Cardiac fibroblast (primary cell): ENCODE measurements at places on chromosomes 1 and 21.

DNA sequence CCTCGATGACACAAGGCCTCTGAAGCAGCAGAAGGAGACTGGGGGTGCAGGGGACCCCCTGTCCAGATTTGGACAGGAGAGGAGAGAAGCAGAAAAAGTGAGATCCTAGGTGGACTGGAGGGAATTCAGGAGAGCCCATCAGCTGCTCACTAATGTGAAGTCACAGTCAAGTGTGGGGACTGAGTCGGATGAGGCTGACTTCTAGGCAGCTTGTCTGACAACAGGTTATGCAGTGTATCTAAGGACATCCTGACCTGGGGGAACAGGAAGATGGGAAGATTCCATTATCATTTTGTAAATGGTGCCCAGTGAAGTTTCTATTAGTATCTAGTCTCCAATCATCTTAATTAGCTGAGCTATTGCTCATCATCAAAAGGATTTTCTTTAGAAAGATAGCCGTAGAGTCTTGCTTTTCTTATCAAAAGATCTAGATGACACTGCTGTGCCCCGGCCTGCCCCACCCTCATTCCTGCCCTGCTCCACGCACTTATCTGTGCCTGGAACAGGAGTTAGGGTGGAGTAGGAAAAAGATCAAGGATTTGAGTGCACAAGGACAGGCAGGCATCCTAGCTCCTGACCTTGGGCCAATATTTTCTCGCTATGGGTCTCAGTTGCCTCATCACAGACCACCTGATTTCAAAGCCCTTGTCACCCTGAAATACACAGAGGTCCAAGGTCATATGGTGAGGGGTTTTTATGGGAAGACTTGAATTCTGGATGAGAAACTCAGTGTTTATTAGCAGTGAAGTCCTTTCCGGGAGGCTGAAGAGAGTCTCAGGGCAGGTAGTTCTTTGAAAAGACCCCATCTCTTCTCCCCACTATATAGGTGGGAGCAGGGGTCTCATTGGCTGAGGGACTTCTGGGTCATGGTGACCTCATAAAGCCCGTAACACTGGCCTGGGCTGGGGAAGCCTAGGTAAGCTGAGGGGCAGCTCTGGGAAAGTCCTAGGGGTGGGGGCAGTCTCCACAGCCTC lies at the start of gene MROH7:
Gene MROH7 (plus strand): TSS at position 924 of the 974 bp plus-strand sequence. CDS start 11,141 bp downstream, outside the sequence.
- no peak for DNase-seq

- DNase-seq: no peak
These were observed at the start of gene KDF1 for GRCh38 chr1:26959722-26960624. KDF1 (minus strand) TSS chr1:26960468; CDS start chr1:26952380, 8,088 bp downstream.

DNA sequence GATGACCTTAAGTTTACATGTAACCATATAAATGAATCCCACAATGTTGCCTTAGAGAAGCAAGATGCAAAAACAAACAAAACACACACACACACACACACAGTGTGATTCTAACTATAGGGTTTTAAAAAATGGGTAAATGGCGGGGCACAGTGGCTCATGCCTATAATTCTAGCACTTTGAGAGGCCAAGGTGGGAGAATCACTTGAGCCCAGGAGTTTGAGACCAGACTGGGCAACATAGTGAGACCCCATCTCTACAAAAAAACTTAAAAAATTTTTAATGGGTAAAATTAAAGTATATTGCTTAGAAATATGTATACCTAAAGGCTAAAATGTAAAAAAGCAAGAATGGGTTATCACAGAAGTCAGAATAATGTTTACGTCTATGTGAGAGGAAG lies 15.8 kb downstream of the KMO start:
- no peak for DNase-seq

- DNase-seq: no peak
These were observed 66.3 kb upstream of the COG2 start for GRCh38 chr1:230575886-230576500.

DNA sequence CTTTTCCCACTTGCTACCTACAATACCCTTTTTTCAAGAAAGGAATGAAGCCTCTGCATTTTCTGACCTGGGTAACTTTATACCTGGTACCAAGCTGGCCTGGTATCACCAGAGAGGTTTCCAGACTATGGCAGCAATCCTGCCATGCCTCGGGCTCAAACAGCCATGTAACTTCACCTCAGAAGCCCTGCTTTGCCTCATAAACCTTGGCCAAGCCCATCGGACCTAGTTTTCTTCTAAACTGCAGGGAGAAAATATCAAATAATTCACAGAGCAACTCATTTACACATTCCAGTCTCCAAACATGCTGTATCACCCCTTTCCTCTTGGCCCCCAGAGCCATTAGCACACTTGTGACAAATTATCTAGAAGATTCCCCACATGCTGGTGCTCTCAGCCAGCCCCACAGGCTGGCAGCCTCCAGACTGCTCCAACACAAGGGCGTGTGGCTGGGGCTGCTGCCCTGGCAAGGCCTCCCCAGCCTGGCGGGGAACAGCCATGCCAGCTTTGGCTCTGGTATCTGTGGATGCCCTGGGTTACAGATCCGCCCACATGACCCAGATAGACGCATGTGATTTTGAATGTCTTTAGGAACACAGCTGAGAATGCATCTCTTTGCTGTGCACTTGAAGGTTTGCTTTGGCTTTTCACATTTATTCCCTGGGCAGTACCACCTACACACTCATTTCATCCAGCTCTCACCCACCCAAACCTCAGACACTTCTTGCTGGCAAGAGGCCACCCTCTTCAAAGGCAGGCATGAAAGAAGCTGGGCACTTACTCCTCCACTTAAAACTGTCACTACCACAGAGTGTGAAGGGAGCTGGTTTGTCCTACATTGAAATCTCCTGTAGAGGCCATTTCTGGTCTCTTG lies 70.0 kb upstream of the BCAR3 start:
- peak; percentile 47 for DNase-seq

- DNase-seq: no peak
These were observed 48.9 kb upstream of the ZNF281 start for GRCh38 chr1:200458780-200459179.

- DNase-seq: no peak
These were observed 566.1 kb downstream of the PTPRU start for GRCh38 chr1:29802181-29803068.

GRCh38 chr1:16721871-16722641 lies 18.3 kb upstream of the RNU1-4 start:
- no peak for DNase-seq

- DNase-seq: no peak
These were observed 173.3 kb downstream of the FASLG start for GRCh38 chr1:172832006-172832725.

DNA sequence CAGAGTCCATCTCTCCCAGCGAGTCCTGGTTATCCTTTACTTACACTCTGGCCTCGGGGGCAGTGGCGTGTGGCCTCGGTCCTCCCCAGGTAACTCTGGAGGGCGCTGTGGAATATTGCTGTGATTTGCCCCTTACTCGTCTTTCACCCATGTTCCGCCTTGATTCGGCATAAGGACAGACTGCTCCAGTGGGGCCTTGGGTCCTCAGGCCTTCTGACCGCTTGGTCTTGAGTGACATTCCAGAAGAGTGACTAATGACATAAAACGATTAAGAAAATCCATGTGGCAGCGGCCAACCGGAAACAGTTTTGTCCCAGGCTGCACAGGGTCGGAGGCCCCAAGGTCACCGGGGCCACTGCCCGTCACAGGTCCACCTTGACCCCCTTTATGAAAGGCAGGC lies 11.0 kb downstream of the ICMT start:
- no peak for DNase-seq

- DNase-seq: peak; percentile 17
These were observed 72.7 kb downstream of the BACH1 start for GRCh38 chr21:29371464-29371863.

DNA sequence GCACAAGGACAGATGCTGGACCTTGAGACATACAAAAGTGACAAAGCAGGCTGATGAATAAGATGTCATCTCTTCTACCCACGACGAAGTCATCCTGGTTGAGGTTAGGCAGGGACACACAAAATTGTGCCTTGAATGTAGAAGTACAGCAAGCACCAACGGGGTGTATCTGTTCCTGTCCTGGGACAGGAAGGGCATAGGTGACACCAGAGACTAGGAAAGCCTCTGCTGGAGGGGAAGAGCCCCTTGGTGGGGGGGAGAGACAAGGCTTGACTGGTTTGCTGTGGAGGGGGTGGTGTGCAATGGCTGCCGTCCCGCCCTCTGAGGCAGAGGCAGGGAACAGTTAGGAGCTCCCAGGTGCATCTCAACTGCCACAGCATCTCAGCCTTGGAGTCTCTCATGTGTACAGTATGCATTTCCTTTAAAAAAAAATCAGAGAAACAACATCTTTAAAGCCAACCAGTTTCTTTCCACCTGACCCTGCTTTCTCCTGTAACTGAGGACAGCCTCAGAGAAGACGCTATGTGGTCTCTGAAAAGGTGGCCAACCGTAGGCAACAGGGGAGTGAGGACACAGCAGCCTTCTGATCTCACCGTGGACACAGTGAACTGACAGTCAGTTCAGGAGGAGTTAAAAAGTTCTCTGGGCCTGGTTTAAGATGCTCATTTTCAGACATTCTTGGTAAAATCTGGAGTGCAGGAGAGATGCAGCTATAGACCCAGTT lies 17.7 kb upstream of the GFI1 start:
- no peak for DNase-seq

GRCh38 chr1:37399205-37399604 lies 75.2 kb upstream of the ZC3H12A start:
- DNase-seq: no peak

DNA sequence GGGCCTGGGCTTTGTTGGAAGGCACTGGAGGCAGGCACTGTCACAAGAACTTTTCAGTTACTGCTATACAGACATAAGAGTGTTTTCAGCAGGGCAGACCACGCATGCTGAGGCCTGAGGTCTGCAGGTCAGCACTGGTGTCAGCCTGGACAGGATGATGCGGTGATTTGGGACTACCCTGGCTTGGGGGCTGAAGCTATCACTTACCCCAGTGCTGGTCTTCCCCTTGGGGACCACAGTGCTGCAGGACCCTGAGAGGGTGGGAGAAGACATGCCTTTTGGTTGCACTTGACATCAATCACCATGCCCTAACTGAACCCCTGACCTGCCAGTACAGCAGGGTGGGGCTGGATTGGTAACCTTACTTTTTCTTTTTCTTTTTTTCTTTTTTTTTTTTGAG lies 9.2 kb downstream of the DMRTB1 start:
- DNase-seq: no peak

DNA sequence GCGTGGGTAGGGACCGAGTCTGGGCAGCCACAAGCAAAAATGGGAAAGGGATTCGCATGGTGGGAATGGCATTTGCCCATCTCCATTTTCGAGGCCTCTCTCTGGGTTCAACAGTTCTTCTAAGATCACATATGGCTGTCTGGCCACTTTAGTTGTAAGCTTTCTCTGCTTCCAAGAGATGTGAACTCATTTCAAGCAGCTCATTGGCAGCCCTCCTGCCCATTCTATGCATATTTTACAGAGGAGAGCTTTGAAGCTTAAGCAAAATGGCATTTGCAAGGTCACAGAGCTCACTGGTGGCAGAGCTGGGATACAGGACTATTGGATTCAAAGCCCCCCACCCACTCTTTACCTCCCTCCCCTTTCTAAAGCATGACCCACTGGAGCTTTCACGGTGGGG lies 93.7 kb downstream of the HHIPL2 start:
- DNase-seq: no peak

GRCh38 chr1:225882694-225883615 lies 775 bp upstream of the TMEM63A start:
- DNase-seq: peak; percentile 55

- no peak for DNase-seq
These were observed 1242.1 kb downstream of the PLA2G4A start for GRCh38 chr1:188070848-188071247.

GRCh38 chr1:66605419-66605997 lies 71.6 kb downstream of the SGIP1 start:
- no peak for DNase-seq

GRCh38 chr21:44980562-44981489 lies 41.0 kb downstream of the SLX9 start:
- no peak for DNase-seq

- peak; percentile 32 for DNase-seq
These were observed 147.0 kb upstream of the ERG start for GRCh38 chr21:38645282-38645681.

DNA sequence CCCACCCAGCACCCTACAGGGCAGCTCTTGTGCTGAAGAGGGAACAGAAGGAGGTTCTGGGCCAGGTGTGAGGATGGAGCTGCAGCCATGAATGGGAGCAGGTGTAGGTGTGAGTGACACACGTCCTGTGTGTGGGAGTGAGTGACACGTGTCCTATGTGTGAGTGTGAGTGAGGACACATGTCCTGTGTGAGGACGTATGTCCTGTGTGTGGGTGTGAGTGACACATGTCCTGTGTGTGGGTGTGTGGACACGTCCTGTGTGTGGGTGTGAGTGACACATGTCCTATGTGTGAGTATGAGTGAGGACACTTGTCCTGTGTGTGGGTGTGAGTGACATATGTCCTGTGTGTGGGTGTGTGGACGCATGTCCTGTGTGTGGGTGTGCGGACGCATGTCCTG lies 26.4 kb downstream of the MEGF6 start:
- no peak for DNase-seq

DNA sequence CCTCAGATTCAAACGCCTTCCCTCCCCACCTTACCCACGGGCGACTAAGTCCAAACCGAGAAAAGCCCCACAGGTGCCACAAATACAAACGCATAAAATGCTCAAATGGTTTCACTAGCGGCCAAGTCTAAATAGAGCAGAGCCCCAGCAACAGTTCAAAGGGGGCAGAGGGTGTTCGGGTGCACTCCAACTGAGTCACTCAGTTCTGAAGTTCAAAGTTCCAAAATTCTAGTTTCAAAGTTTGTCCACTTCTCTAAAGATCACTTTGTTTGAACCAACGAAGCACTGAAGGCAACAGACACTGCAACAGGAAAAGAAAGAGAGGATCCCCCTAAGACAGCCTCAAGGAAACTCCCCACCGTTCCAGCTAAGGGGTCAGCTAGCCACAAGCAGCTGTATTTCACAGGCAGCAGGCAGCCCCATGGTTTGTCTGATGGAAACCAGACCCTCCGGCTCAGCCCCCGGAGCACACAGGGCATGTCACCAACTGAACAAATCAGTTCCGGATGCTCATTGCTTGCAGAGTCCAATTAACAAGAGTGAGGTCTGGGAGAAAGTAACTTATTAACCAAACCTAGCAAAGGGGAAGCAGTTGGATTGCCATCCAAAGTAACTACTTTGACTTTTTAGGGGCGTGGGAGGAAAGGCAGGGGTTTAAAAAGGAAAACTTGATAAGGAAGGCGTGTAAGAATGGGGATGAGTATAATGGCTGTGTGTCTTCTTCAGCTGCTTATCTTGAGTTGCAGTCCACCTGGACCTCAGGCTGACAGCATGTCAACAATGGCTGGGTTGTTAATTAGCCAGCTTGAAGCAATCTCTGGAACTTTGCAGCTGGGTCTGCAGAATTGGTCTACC lies 1423.9 kb upstream of the PRMT6 start:
- DNase-seq: no peak

DNA sequence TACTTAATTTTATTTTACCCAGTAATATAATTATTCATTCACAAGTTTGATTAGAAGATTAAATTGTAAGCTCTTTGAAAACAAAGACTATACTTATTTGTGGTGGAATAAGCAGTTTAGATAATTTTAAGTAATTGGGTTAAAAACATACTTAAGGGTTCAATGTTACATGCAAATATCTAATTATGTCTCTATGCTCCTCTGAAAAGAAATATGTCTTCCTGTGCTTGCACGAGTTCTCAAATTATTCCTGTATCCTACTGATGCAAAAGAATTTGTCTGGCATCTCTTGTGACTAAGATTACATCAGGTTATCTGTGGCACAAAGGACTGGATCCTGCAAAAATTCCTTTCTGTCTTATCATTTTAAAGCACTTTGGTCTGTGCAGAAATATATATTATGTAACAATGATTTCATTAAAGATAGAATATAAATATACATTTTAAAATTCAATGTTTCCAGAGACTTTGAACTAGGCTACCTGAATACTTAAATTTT lies 416.7 kb downstream of the COL11A1 start:
- no peak for DNase-seq

- DNase-seq: no peak
These were observed 487.9 kb downstream of the NPHP4 start for GRCh38 chr1:5504364-5504740.
